Fibroblast of mammary gland (primary cell): ENCODE measurements at places on chromosomes 16 and 17.

GRCh38 chr17:37490638-37491614 is 1.2 kb downstream of the DUSP14 start:
- DNase-seq, result peak; percentile 92

DNA sequence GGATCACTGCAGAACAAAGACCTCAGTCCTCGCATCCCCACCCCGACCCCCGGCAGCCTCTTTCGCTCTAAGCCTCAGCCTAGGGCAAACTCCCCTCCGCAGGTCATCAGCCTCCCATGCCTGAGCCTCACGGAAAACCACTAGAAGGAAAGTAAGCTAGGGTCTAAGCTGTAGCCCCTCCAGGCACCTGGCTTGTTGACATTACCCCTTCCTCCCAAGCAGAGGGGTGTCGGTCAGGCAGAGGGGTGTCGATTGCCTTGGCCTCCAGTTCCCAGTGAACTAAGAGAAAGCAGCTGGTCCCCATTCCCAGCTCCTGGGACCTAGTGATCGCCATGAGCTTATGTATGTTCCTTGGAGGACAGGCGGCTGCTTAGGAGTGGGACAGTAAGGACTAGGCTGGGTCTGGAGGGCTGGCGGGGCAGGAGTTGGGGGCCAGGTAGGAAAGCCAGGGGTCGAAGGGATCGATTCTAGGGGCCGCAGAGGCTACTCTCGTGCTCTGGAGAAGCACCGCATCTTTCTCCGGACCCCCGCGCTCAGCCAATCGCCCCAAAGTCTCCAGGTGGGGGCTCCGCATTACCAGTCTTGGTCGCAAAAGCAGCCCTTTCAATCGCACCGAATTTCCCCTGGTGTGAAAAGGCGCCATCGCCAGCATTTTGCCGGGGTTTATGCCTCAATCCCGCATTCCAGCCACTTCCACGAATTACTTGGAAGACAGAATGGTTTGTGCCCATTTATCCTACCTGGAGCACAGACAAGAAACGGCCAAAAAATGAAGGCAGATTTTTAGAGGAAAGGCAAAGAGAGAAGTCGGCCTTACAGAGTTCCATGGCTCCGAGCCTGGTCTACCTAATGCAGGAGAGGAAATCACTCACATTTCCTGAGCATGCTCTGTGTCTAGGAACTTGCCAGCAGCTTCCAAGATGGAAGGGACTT is 21.3 kb upstream of the HOXB13 start:
- DNase-seq, result no peak

- DNase-seq, result no peak
These were observed 444.9 kb downstream of the SOX9 start for GRCh38 chr17:72565758-72566157.

GRCh38 chr17:5678171-5678570 is 93.9 kb upstream of the NLRP1 start:
- DNase-seq, result no peak

DNA sequence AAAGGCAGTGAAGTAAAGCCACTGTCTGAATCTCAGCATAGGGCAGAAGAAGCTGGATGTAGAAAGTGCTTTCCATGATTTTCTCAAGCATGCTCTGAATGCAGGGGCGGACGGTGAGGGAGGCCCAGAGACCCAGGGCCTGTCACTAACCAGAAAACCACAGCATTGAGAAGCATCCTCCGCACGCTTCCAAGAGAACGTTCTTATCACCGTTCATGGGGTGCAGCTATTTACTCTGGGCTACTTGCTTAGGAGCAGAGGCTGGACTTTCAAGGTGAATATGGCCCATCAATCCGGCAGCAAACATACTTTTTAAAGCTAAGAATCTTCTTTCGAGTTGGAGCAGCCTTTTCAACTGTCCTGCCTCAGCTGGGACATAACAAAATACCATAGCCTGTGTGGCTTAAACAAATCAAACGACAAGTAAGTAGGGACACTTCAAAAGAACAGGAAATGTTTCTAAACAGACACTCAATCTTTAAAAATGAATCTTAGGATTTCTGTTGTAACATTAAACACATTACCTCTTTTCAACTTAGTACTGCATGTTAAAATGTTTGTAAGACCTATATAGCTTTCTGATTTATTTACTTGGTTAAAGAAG is 46.5 kb upstream of the CDRT4 start:
- no peak for DNase-seq

DNA sequence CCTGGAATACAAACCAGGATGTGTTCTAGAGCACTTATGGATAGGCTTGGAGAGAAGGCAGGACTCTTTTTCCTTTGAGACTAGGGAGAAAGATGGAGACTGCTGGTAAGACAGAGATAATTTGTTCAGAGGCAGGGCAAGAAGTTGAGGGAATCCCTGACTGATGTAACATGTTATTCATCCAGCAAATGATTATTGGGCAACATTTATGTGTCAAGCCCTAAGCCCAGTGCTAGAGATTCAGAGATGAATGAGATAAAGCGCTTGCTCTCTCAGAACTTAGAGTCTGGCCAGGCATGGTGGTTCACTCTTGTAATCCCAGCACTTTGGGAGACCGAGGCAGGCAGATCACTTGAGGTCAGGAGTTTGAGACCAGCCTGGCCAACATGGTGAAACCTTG is 47.8 kb upstream of the NUFIP2 start:
- DNase-seq, result peak; percentile 47

DNA sequence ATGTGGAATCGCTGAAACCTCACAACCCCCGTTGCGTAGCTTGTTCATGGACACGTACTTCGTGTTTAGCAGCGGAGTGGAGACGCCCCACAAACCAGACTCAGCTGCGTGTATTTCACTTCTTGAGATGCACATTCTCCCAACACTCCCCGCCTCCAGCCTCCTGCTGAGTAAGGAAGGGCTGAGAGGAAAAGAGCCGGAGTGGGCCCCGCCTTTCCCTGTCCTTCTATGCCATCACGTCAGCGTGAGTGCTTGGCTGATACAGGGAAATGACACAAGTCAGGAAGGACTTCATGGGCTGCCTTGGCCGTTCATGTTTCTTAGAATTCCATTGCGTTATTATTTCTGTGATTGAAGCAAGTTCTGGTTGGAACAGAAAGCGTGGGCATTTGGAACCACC is 68.6 kb upstream of the CBX4 start:
- DNase-seq, result peak; percentile 31

GRCh38 chr17:57855391-57856035 is 5.7 kb upstream of the MRPS23 start:
- no peak for DNase-seq

GRCh38 chr16:22324787-22325597 is 27.8 kb downstream of the POLR3E start:
- DNase-seq, result peak; percentile 5

GRCh38 chr17:3845291-3845620 is 790 bp downstream of the NCBP3 start:
- no peak for DNase-seq

DNA sequence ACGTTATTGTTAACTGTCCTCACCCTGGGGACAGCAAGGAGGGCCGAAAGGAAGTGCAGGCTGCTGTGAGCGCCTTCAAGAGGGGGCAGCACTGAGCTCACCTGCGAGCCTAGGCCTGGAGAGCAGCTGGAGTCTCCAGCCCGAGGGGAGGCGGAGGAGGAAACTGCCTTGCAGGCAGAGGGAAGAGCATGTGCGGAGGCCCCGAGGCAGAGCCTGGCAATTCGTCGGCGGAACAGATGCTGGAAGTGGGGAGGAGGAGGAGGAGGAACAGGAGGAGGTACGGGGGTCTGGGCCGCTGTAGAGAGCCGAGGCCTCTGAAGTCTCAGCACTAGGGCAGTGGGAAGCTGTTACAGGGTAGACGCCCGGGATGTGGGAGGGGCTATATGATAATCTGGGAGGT is 49.6 kb upstream of the PLCG2 start:
- no peak for DNase-seq

DNA sequence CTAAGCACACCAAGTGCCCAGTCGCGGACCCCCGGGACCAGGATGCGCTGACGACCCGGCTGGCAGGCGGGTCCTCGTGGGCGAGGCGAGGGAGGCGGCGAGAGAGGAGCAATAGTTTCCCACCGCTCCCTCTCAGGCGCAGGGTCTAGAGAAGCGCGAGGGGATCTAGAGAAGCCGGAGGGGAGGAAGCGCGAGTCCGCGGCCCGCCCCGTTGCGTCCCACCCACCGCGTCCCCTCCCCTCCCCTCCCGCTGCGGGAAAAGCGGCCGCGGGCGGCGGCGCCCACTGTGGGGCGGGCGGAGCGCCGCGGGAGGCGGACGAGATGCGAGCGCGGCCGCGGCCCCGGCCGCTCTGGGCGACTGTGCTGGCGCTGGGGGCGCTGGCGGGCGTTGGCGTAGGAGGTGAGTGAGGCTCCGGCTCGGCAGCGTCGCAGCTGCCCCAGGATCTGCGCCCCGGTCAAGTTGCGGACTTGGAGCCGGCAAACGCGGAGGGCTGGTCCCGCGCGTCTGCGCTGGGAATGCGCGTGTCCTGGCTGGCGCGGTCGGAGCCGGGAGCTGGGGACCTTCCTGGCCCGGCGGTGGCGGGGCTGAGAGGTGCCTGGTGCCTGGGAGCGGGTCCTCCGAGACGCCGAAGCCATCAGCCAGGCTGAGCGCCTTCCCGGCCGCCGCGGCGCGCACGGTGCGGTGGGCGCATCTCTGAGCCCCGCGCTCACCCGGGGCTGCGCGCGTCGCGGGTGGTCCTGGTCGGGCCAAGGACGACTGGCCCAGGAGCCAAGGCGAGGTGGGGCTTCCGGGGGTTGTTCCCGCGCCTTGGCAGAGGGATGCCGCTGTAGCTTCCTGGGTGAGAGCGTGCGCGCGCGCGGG is at the start of gene ITGB3:
Gene ITGB3 (plus strand): TSS at position 287 of the 862 bp plus-strand sequence. CDS start 35 bp downstream, at position 322.
- peak; percentile 71 for DNase-seq

- no peak for DNase-seq
These were observed 16.7 kb upstream of the ADGRG1 start for GRCh38 chr16:57611706-57612105.

DNA sequence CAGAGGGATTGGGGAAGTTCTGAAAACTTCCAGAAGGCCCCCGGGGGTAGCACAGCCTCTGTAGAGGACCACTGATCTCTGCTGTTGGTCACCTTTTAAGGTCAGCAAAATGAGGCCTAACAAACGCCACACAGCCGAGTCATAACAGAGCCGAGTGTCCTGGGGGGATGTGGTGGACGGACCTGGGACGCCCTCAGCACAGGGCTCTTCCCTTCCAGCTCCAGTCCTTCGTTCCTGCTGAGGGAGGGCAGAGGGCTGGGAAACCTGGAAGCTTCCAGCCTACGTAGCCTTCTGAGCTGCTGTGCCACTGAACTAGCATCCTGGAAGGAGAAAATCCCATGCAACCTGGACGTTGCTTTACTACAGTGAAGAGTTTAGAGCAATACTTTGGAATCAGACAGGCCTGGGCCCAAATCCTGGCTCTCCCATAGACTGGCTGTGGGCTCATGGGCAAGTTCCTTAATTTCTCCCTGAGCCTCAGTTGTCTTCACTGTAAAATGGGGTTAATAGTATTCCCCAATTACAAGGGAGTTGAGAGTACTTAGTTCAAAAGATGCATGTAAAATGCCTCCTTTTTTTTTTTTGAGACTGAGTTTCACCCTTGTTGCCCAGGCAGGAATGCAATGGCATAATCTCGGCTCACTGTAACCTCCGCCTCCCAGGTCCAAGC is 34.4 kb upstream of the ZCCHC14 start:
- no peak for DNase-seq

DNA sequence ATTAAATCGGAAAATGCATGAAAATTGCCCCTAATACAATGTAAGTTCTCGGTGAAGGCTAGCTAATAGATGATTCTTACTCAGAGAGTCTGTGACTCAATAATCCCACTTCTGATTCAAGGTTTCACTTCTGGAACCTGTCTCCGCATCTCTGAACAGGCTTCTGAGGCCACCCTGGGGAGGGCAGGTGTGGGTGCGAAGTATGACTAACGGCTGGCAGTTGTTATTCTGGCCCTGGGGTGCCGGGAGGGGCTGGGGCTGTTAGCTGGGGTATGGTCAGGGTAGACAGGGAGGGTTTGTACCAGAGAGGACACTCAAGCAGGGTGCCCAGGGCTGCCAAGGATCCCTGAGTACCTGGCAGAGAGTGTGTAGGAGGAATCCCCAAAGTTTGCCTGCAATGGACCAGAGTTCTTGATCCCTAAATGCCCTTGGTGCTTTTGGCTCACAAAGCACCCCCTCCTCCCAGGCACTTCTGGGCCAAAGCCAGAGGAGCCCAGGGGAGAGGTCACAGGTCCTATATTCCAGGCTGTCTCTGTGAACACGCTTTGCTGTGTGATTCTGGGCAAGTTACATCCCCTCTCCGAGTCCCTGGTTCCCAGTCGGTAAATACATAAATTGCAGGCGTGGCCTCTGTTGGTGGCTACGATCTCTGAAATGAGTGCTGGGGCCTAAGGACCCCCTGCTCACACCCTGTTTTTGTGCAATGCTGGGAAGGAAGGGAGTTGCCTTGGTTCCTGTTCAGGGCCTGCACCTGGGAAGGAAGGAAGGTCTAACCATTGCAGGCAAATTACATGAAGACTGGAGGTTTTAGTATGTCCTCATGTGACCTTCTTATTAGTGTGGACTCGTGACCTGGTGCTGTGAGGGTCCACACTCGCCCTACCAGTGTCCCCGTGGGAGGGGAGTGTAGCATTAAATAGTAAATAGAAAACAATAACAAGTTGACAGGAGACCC is 49.9 kb upstream of the CPNE2 start:
- no peak for DNase-seq

DNA sequence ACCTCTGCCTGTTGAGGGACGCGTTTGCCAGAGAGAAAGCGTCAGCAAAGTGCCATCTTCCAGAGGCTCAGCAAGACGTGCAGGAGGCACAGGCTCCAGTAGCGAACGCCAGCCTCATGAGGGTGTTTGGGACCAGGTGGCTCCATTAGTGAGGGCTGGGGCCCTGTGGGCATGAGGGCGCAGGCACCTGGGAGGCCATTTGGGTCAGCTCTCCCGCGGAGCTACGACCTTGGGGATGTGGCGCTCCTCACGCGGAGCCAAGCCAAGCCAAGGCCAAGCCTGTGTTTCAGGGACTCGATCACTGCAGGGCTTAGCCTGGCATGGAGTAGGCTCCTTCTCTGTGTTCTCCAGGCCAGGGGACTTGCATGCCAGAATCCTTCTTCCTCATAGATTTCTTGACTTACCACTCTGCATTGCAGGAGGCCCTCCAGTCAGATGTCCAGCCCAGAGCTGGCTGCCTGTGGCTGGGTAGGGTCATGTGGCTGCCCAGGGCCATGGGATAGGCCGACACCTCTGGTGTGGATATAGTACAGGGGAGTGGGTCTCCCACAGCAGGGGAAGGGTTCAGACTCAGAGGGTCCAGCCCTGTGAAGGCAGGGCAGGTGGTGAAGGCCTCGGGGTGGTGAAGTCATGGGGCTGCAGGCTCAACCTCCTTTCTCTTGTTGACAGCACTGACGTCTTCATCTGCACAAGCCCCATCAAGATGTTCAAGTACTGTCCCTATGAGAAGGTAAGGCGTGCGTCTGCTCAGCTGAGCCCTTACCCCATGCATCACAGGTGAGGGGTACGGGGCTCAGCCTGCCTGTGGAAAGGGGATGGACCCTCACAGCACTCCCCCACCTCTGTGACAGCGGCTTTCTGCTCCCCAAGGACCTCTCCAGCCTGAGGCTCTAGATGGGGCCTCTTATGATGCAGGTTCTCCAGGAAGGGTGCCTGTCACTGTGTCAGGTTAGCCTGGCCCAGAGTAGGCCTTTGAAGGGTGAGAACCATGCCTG is 19.6 kb downstream of the NT5M start:
- DNase-seq, result no peak
